Esophagus muscularis mucosa (tissue), 4 donors: ENCODE measurements at places on chromosomes 4 and X.

- DNase-seq = no peak
These were observed 672 bp downstream of the TCEAL3 start for GRCh38 chrX:103608306-103608963.

- DNase-seq = no peak
These were observed 242.4 kb downstream of the SHOX start for GRCh38 chrX:873016-873415.

- no peak for DNase-seq
These were observed 1328.0 kb downstream of the FSTL5 start for GRCh38 chr4:160835789-160836188.

DNA sequence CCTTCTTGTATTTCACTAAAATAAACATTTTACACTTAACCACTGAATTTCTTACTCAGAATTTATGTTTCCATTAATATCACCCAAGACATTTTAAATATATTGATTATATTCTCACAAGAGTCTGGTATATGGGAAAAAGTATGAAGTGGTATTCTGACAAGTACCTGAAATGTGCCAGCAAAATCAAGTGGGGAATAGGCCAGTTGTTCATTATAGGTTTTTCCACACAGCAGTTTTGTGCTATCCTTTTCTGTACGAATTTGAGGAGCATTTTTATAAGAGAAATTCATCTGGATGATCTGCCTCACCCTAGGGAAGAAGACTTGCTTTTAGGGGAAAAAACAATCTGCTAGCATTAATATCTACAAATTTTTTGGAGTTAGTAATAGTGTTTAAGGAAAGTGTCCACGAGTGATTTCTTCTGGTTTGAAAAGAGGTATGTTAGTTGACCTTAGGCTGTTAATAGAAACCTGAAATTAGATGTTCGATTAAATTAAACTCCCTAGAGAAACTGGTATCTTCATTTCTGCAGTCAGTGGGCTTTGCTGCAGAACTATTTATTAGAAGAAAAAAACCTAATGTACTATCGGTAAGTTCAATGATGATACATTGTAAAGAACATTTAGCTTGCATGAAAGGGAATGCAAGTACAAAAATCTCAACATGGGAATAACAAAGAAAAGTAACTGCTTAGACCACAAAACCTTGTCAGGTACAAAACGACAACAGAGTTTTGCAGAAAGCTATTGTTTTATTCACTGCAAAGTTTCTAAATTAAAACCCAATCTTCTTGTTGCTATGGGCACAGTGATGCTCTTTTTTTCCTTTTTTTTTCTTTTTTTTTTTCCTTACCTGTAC is 1.8 kb downstream of the KLF3 start:
- DNase-seq = no peak

DNA sequence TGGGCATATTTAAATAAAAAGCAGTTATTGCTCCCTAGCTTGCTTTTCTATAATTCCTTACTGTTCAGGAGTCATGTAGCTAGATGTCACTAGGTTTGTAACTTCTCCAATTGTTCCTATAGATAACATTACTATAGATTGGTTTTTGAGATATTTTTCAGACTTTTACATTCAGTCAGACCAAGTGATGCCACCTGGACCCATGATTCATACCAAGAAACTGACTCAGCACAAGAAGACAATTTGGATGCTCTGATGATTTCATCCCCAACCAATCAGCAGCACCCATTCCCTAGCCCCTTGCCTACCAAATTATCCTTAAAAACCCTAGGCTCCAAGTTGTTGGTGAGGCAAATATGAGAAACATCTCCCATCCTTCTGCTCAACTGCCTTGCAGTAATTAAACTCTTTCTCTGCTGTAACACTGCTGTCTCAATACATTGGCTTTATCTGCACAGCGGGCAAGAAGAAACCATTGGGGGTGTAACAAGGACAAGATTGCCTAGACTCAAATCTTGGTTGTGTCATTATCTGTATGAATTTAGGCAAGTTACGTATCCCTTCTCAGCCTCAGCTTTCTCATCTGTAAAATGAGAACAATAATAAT is 11.8 kb upstream of the NEIL3 start:
- DNase-seq = no peak

GRCh38 chrX:149497054-149497453 is 8.1 kb downstream of the IDS start:
- DNase-seq = no peak

DNA sequence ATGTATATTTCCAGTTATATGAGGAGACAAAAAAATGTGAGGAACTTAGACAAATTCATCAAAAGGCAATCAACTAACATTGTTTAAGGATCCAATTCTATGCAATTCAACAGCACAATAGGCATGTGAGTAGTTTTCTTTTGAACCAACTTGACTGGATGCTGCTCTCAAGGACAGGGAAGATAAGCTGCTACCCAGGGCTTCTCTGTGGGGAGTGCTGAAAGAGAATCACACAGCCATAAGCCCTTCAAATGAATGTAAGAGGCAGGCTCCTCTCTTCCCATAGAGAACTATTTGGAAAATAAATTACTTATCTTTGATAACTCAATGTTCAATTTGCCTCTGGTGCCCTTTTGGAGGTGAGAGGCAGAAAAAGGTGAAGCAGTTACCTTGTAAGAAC is 1413.6 kb downstream of the PCDH7 start:
- DNase-seq = no peak

- peak; percentile 95 for DNase-seq
These were observed 43.6 kb downstream of the TSC22D3 start for GRCh38 chrX:107731831-107732502.

GRCh38 chr4:41174444-41174843 is 39.9 kb downstream of the APBB2 start:
- no peak for DNase-seq

DNA sequence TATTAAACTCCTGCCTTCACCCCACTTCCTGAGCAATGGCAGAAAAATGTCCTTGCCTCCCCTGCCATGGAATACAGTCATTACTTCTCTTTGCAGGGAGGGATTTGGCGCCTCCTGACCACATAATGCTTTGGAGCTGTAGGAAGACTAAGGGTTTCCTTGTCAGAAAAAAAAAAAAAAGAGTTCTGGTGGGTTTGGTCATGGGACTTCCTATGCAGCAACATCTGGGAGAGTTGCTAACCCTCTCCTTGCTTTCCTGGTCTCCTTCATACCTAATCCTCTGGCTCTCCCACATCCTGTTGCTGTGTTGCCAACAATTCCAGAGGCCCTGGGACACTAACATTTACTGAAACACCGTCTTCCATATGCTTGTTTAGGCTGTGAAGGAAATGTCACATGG is 75.1 kb upstream of the MBNL3 start:
- DNase-seq = no peak
